ENCODE measurements at places on chromosomes 2 and 18.

GRCh38 chr2:109280804-109281203 is 151.8 kb downstream of the SH3RF3 start:
- no peak for DNase-seq

- no peak for DNase-seq
Observed at GRCh38 chr2:224731665-224732064, 15.5 kb upstream of the CCDC195 start.

DNA sequence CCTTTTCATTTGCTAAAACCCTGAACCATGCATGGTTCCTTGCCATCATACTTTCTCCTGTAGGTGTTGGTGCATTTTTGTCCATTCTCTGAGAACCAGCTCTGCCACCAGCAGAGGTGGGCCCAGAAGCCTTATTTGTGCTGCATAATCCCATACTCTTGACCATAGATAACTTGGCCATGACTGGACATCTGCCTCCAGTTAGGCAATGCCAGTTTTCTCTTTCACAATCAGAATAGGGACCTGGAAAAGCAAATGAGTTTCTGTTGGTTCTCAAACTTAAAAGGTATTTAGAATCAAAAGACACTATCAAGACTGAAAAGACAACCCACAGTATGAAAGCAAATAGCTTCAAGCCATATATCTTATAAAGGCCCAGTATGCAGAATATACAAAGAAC is 167.3 kb downstream of the MAIP1 start:
- no peak for DNase-seq

DNA sequence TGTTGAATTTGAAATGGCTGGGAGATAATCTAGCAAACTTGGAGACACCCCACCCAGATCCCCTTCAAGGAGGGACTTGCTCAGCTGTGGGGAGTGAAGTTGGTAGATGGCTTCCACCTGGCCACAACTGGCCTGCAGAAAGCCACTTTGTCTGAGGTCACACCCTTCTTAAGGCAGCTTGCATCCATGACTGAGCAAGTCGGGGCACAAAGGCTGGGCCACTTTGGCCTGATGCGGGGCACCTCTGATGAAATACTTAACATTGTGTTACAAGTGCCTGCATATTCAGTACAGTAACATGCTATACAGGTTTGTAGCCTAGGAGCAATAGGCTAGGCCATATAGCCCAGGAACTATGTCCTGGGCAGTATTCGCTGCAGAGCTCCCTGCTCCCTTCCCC is 13.4 kb upstream of the RPL37A start:
- DNase-seq: no peak

DNA sequence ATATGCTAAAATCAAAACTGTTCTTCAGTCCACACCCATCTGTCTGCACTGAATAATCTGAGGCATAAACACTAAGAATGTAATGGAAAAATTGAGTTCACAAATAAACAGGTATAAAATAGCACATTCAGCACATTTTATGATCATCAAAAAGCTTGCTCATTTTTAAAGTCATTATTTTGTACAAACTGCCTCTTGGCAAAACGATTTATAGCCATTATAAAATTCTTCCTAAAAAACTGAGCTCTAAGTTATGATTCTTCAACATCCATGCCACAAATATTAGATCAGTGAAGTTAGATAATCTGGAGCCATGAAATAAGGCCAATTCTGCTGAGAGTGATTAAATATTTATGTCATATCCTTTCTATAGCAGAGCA is 233.5 kb downstream of the DYM start:
- DNase-seq: no peak

- DNase-seq: no peak
Observed at GRCh38 chr2:206873423-206873822, 65.9 kb upstream of the CPO start.

DNA sequence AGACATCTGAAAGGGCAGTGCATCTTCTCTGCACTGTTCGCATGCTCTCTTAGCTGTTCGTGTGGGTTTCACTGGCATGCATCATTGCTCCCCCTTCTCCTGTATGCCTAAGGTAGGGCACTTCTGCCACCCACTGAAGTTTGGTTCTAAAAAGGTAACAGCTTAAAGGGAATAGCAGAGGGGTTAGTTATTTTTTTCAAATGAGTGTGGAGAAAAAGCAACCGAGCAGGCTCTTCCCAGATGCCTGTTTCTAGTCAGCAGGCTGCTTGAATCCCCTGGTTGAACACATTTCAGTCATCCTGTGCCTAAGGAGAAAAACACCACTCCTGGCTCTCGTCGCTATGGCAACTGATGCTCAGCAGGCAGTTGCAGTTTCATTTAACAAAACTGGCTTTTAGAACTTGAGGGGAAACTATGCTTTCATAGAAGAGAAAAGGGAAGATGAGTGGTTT is 69.8 kb upstream of the GALNT3 start:
- DNase-seq: no peak

DNA sequence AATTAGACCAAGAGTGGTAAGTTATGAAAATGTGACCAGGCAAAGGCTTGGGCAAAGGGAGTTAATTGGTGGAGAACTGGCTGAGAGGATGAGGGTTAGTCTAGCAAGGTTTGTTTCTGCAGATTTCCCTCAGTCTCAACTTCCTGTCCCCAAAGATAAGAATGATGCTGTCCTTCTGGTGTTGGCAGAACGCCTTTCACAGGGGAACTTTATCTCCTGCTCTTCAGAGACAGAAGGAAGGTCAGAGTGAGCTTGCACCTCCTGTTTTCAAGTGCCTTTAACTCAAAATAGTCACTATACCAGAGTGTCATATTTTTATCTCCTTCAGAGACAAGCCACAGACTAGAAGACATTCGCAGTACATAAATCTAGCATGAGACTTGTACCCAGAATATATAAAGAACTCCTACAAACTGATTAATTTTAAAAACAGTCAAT is 95.7 kb downstream of the TEX51 start:
- no peak for DNase-seq

GRCh38 chr2:643334-643733 is 33.9 kb downstream of the TMEM18 start:
- DNase-seq: no peak

DNA sequence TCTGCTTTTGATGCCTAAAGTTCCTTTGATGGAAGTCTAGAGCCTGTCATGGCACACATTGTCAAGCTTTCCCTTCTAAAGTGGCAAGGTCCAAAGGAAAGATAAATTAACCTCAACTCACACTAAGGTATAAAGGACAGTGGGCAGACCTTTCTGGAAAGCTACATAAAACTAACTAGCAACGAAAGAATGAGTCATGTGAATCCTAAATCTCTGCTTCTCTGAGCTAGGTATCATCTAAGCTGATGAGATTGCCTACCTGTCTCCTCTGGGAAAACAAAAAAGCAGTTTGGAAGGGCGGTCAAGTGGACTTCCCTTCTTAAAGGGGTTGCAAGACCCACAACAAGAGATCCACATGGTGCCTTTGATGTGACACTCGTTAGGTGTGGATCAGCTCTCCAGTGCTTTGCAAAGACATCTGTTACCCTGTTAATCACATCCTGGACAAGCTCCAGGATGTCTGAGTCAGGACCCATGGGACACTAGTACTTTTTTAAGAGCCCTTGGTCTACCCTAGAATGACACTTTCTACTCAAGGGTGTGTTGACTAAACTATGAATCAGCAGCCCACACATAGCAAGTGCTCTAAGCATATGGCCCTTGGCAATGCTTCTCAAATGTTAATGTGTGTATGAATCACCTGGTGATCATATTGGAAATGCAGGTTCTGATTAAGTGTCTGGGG is 173.5 kb downstream of the ALK start:
- no peak for DNase-seq

DNA sequence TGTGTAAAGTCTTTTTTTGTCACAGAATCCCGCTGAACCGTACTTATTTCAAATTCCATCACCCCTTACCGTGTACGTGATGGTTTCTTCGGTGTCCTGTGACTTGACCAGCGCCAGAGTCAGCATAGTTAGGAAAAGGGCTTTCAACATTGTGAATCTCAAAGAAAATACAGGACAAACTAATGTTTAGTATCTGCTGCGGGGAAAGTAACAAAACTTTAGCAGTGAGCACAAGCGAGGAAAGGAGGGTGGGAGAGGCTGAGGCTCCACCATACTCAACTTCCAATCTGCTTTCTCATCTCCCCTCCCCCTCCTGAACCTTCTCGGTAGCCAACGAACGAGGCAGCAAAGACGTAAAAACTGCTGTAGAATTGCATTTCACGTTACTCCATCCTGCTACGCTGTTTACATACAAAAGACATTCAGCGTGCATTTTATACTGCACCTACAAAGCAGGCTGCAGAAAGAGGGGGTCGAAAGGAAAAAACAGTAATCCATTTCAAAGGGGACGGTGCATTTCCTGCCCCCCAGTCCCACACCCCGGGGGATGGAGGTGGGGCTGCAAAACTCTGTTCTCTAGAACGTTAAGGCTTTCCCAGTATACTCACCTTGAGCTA is 1.2 kb downstream of the EFEMP1 start:
- DNase-seq: no peak

- no peak for DNase-seq
Observed at GRCh38 chr2:101348883-101349282, 38.4 kb downstream of the CREG2 start.

DNA sequence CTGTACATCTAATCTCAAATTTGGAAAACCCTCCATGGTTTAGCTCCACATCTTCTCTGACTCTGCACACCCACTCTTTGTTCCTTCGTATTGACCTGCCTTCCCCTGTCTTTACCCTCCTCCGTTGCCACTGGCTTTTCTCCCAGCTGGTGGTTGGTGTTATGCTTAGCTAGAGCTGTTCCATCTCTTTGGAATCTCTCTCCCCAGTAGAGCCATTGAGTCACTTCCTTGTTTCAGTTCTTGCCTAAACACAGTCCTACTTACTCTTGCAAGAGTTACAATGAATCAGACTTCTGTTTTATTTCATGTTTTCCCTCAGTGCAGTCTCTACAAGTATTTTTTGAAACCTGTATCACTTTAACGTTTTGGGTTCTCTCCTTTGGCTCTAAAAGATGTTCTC is 263.9 kb downstream of the LTBP1 start:
- DNase-seq: no peak

GRCh38 chr2:120398996-120399888 is 53.3 kb downstream of the INHBB start:
- no peak for DNase-seq

DNA sequence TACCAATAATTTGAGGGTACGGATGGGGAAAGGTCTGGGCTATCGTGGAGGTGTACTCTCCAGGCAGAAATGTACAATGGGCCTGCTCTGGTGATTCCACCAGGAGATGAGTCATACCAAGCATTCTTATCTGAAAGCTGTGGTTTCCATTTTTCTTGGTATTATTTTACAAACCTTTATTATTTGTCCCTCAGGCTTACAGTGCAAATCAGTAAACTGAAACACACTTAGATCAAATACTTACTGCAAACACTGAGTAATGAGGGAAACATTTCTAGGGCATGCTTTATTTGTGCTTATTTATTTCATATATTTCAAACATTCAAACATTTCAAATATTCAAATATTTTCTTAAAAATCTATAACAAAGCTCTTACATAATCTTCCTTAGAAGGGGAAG is 319.8 kb downstream of the RND3 start:
- DNase-seq: no peak

GRCh38 chr2:239049421-239050251 is 201.8 kb downstream of the TWIST2 start:
- DNase-seq: no peak

DNA sequence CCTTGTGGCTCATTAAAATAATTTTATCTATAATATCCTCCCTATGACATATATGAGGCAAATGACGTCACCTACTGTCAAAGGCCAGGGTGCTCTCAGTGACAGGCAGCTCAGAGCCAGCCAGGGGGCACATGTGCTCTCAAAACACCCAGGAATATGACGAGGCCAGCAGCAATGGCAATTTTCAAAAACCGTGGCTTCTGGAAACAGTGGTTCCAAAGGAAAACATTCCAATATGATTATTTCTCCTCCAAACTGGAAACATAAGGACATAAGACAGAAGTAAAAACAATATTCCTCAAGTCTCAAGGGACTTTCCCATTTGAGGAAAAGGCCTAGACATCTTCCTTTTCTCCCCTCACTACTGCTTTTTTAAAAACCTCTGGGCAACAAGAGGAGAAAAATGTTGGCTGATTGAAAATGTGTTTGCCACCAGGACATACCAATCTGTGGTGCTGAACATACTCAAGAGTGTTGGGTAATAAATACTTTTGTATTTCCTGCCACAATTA is 40.8 kb downstream of the RNF152 start:
- DNase-seq: no peak

DNA sequence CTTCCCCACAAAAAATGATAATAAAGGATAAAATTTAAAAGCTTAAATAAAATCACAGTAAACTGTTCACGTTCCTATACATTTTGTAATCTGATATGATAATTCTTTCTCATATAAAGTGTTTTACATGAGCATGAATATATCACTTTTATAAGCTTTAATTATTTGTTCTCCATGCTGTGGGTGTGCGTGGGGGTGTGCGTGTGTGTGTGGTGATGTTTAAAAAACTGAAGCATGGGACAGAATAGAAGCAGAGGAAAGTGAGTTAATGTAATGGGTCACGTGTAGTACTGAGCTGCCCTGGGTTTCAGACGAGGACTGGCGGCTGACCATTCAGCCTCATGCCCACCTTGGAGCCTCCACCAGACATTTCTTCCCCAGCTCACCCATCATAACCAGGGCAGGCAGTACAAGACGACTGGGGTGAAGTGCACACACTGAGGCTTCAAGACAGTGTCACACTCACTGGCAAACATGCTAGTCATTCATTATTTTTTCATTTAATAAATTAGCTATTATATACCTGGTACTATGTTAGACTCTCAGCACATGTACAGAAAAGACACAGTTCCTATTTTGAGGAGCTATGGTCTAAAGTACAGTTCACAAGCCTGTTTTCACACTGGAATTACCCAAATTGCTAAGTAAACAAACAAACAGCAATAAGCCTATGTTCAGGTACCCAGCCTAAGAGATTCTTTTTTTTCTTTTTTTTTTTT is 97.2 kb upstream of the LPIN2 start:
- no peak for DNase-seq

DNA sequence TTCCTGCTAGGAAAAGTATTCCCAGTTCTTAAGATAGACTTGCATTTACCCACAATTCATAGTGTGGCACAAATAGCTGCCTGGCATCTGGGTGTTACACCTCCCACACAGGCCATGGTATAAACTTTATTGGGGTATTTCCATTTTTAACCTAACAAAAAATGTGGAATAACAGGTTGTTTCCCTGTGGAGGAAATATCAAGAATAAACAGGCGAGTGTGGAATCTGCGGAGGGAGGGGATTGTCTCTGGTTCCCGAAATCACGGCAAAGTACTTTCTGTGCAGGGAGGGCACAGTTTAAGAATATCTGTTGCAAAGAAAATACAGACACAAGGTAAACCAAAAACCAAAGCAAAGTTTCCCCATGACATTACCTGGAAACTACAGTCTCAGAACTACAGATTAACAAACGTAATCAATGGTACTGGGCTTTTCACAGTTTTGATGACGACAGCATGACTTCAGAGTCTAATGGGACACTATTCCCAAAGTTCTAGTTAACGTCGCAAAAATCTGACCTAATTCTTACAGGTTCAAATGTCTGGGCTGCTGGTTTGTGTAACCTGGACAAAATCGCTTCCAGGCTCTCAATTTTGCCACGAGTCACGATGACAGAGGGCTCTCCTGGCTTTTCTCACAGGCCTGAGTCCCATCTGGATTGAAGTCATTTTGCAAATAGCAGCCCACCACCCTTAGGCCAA is 1.4 kb downstream of the STARD7 start:
- DNase-seq: no peak

GRCh38 chr2:16281451-16282335 is 341.3 kb downstream of the MYCN start:
- DNase-seq: peak; percentile 16

GRCh38 chr2:8355102-8355859 is 326.6 kb upstream of the ID2 start:
- DNase-seq: no peak
